ENCODE measurements at places on chromosomes 13 and 19.
A peak's percentile ranks its signal among the peaks of the same experiment; 100 is the strongest.

DNA sequence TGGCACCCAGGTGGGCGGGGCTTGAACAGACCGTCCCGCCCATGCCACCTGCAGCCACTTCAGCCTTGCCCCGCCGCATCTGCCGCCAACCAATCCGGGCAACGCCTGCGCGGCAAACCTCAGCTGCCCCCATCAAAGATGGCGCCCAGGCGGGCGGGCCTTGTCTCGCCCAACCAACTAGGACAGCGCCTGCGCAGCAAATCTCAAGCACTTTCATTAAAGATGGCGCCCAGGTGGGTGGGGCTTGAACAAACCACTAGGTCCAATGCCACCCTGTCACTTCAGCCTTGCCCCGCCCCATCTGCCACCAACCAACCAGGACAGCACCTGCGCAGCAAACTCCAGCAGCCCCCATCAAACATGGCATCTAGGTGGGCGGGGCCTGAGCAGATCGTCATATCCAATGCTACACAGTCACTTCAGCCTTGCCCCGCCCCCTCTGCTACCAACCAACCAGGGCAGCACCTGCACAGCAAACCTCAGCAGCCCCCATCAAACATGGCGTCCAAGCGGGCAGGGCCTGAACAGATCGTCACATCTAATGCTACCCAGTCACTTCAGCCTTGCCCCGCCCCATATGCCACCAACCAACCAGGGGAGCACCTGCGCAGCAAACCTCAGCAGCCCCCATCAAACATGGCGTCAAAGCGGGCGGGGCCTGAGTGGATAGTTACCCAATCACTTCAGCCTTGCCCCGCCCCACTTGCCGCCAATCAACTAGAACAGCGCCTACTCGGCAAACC lies 1.4 kb downstream of the PEG3 start:
- DNase-seq = peak; percentile 99

GRCh38 chr13:23705583-23705982 lies 135.4 kb downstream of the TNFRSF19 start:
- DNase-seq = no peak

- no peak for DNase-seq
Measured at GRCh38 chr19:2808129-2808941, 11.3 kb upstream of the ZNF554 start.

DNA sequence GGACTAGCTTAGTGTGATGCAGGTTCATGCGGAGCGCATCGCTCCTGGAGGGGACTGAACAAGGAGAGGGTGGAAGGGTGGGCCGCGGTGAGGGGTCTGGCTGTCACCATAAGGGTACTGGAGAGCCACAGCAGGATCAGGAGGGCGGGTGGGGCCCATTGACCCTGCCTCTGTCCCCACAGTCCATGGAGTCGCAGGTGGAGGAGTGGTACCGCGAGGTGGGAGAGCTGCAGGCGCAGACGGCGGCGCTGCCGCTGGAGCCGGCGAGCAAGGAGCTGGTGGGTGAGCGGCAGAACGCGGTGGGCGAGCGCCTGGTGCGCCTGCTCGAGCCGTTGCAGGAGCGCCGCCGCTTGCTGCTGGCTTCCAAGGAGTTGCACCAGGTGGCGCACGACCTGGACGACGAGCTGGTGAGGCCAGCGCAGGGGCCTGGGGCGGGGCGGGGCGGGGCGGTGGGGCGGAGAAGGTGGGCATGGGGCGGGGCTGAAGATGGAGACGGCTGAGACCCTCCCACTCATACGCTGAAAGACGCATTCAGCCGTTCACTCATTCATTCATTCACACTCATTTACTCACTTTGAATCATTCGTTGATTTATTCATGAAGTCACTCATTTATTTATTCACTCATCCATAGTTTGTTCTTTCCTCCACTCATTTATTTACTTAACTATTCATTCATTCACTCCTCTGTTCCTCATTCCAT lies 27.5 kb upstream of the SHKBP1 start:
- no peak for DNase-seq

- DNase-seq = no peak
Measured at GRCh38 chr13:103795892-103796478, 729.8 kb upstream of the SLC10A2 start.

DNA sequence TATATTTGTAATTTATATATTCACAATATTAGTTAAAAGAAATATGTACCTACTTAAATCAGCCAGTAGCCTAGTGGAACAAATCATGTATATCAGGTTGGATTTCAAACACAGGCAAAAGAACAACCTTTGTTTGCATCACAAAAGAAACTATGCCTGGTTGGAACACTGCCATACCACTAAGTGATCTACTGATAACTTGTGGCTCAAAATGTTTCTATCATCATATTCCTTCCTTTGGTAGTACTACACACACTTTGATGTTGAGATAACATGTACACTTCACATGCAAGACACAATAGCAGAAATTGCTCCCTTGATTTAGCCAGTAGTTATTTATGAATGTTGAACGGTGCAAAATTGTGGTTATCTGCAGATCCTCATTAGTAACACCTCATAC lies 146.0 kb upstream of the GPC6 start:
- no peak for DNase-seq

- peak; percentile 75 for DNase-seq
Measured at GRCh38 chr19:9538183-9539058, at the start of gene ZNF426. Gene ZNF426 (minus strand): TSS chr19:9538645. CDS start chr19:9536232, 2,413 bp downstream.

- no peak for DNase-seq
Measured at GRCh38 chr13:20580257-20580656, 13.3 kb downstream of the IFT88 start.

DNA sequence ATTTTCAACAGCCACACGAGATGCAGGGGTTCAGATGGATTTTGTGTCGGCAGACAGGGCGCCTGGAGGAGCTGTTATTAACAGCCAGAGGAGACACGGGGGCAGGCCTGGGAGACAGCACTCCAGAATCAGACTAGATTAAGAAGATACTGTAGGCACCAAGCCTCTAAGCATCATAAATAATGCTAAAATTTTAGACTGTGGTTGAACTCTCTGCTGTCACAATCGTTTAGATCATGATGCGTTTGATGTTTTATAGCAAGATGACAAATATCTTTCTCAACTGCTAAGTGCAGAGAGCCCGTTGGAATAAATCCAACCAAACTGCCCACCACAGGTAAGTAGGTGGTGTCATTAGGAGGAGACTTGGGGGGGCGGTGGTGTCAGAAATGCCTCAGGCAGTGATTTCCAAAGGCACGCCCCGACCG lies 63.9 kb downstream of the CEBPG start:
- DNase-seq = no peak

DNA sequence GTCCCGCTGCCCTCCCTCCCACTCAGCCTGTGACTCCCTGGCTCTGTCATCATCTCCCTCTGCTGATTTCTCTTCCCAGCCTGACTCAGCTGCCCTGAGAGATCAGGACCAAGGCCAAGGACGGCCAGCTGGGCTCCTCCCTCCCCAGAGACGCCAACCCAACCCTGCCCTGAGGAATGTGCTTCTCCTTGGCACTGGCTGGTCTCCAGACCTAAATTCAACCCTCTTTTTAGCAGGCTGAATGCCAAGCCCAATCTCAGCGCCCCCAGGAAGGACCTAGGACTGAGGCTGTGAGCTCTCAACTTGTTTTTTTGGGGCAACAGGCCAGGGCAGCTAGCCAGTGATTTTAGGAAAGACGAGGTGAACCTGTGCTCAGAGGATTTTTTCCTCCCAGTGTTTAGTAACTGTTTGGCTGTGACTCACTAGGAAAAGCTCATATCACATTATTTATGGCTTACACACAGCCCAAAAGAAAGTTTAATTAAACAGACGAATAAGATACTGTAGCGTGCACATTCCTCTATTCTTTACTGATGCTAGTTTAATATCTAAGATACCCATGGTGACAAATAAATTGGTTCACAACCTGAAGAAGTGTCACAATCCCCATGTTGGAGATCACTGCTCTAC lies 7.4 kb upstream of the IGFL1 start:
- DNase-seq = no peak

DNA sequence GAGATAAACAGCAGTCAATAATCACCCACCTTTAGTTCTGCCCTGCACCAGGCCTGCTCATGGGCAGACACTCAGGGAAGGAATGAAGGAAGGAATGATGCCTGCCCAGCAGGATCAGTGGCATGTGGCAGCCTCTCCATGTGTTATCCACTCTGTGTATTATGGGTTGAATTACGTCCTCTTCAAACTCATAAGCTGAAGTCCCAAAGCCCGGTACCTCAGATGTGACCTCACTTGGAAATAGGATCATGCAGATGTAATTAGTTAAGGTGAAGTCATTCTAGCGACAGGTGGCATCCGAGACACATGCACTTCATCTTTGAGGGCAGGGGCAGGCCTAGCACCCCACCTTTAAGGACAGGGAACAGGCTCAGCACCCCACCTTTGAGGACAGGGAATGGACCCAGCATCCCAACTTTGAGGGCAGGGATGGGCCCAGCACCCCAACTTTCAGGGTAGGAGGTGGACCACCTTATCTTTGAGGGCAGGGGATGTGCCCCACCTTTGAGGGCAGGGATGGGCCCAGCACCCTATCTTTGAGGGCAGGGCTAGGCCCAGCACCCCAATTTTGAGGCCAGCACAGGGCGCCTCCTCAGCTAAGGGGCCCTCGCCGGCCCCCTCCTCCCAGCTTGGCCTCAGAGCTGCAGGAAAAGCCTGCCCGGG lies 127.6 kb downstream of the URI1 start:
- DNase-seq = no peak

- DNase-seq = no peak
Measured at GRCh38 chr13:32114284-32114950, 82.8 kb downstream of the FRY start.

GRCh38 chr13:20170921-20171320 lies 10.1 kb upstream of the GJA3 start:
- DNase-seq = no peak

DNA sequence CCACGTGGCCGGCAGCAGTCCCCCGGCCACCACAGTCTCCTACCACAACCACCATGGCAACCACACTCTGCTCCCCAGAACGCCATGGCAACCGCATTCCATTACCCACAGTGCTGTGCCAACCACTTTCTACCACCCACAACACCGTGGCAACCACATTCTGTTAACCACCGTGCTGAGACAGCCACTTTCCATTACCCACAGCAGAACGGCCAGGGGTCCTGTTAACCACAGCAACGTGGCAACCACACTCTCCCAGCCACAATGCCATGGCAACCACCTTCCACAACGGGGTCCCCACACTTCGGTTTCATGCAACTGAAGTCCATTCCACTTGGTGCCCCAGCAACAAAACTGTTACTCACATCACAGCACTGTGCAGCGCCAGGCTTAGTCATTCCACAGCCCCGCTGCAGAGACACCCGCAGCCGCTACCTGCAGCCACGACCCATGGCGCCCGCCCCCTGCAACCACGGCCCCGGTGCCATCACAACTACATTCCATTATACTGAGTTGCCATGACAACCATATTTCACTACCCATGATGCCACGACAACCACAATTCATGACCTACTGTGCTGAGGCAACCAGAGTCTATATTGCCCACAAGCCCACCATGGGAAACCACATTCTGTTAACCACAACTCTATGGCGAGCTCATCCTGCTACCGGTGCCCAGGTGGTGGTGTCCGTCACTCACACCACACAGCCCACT lies 10.0 kb downstream of the DPF1 start:
- DNase-seq = peak; percentile 48

Data from anterior cingulate cortex (tissue), 58 donors.